EH (cell line): ENCODE measurements at places on chromosomes 6 and 20.

DNA sequence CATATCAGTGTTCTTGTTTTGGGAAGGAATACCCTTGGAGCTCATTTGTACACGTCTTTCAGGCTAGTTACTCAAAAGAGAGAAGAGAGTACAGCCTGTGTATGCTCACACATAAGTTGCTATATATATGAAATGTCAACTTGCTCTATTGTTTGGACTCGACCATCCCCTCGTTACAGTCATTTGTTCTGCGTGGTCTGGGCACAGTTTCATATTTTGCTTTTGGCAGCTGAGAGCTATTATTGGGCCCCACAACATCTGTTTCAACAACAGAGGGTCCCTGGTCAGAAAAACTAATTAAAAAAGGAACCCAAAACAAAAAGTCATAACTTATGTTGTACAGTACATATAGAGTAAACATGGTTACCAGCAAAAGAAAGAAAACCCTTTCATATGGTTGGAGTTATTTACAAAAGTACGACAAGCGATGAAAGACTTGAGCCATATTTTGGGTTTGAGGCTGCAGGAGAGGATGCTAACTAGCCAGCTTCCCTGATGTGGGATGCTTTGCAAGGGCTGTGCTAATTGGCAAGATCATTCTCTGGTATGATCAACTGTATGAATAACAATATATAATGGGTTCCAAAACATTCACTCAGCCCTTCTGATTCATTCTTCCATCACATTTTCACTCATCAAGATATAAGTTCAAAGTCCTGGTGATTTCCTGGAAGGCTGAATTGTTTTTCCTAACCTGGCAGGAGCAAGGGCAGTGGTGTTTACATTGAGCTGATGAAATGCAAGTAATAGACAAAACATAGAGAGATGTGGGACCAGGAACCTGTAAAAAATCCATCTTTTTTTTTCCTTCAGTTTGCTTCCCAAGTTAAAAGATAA lies 137.9 kb downstream of the RPS12 start:
- DNase-seq: no peak

GRCh38 chr6:49743429-49743828 lies 759 bp downstream of the CRISP3 start:
- DNase-seq: no peak

- DNase-seq: no peak
Observed at GRCh38 chr6:12937971-12938370, 221.4 kb downstream of the PHACTR1 start.

DNA sequence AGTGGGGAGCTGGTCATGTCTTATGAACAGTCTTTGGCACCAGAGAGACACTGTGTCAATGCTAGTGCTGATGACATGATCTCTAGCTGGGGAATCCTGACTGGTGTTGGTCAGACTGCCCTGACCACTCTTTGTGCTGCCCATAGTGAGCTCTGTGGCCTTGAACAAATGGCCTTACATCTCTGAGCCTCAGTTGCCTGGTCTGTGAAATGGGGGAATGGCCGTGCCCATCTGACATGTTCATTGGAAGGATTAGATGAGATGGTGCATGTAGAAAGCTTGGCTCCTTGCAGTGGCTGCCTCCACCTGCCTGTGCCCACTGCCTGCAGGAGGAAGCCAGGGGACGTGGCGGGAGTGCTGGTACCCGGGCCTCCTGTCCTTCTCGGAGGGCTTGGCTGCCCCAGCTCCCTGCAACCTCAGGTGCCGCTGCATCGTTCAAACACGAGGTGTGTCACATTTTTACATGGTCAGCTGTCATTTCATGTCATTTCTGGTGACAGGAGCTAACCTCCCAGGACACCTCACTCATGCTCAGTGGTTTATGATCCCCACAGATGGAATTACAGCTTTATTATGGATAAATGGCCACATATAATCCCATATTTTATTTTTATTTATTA lies 45.8 kb downstream of the ANKRD60 start:
- no peak for DNase-seq

GRCh38 chr20:49821870-49822331 lies 9.3 kb downstream of the SLC9A8 start:
- DNase-seq: peak; percentile 81

DNA sequence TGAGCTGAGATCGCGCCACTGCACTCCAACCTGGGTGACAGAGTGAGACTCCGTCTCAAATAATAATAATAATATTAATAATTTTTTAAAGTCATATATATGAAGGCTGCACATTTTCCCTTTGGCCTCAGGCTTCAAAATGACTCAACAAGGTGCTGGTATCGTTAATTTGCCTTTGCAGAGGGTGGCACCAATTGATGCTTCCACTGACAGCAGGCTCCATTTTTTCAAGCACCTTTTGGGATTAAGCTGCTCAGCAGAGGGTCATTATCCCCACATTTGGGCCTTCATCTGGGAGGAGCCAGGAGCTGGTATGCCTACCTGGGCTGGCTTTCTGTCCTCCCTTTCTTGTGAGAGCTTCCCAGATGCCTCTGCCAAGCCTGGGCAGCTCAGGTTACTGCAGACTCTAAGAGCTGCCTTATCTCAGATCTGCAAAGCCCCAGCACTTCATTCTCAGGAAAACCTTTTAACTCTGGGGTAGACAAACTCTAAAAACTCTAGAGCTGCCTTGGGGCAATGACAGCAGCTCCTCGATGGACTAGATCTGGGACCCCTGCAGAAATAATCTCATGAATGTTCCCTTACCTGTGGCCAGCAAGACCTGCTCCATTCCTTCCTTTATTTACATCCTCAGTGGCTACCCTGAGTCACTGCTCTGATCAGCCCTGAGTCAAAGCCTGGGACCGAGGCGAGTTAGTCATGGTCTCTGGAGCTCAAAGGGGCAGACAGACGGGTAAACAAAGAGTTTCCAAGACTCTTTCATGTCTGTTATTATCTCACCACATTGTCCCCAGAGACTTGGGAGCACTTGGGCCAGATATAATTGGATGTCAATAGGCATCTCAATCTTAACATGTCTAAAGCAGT lies 80.0 kb upstream of the EYA2 start:
- peak; percentile 85 for DNase-seq
